ENCODE measurements at places on chromosomes 6 and 20.

DNA sequence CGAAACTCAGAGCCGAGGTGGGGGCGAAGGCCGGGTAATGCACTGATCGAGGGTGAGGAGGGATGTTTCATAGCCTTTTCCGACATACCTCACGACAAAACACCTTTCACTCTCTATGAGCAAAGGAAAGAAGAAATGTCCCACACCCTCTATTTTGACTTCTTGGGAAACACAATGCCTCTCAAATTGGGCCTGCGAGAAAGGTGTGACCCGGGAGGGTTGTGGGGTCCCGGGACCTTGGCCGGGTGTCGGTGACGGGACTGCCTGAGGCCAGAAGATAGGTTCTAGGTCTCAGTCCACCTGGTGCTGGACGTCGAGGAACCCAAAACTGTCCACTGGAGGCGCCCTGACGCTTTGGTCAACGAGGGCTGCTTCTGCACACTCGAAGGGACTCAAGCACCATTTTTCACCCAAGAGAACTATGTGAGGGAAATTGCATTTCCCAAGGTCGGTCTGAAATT lies 41.1 kb upstream of the OSTM1 start:
- peak; percentile 37 for DNase-seq

DNA sequence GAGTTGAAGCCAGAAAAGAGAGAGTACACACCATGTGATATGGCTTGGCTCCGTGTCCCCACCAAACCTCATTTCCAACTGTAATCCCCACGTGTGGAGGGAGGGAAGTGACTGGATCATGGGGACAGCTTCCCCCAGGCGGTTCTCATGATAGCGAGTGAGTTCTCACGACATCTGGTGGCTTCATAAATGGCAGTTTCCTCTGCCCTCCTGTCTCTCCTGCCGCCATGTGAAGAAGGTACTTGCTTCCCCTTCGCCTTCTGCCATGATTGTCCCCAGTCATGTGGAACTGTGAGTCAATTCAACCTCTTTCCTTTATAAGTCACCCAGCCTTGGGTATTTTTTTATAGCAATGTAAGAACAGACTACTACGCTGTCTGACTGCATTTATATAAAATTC lies 40.3 kb downstream of the TAF4 start:
- DNase-seq = no peak

- no peak for DNase-seq
Observed at GRCh38 chr6:134517145-134517658, 199.3 kb upstream of the SGK1 start.

- DNase-seq = no peak
Observed at GRCh38 chr20:62606551-62607201, 35.6 kb upstream of the SLCO4A1 start.

DNA sequence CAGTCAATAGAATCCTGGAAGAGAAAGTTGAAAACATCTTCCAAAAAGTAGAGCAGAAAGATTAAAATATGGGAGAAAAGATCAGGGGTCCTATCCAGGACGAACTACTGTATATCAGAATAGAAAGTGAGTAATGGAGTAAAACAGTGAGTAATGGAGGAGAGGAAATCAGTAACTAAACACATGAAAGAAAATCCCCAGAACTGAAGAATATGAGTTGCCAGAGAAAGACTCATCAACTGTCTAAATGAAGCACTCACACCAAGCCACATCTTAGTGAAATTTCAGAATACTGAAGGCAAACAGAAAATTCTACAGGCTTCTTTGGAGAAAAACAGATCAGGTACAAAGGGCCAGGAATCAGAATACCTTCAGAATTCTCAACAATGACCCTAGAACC lies 14.9 kb downstream of the IL17A start:
- no peak for DNase-seq

- no peak for DNase-seq
Observed at GRCh38 chr6:90885611-90886056, 298.8 kb upstream of the MAP3K7 start.

- DNase-seq = no peak
Observed at GRCh38 chr20:634148-634925, 18.7 kb downstream of the SRXN1 start.

DNA sequence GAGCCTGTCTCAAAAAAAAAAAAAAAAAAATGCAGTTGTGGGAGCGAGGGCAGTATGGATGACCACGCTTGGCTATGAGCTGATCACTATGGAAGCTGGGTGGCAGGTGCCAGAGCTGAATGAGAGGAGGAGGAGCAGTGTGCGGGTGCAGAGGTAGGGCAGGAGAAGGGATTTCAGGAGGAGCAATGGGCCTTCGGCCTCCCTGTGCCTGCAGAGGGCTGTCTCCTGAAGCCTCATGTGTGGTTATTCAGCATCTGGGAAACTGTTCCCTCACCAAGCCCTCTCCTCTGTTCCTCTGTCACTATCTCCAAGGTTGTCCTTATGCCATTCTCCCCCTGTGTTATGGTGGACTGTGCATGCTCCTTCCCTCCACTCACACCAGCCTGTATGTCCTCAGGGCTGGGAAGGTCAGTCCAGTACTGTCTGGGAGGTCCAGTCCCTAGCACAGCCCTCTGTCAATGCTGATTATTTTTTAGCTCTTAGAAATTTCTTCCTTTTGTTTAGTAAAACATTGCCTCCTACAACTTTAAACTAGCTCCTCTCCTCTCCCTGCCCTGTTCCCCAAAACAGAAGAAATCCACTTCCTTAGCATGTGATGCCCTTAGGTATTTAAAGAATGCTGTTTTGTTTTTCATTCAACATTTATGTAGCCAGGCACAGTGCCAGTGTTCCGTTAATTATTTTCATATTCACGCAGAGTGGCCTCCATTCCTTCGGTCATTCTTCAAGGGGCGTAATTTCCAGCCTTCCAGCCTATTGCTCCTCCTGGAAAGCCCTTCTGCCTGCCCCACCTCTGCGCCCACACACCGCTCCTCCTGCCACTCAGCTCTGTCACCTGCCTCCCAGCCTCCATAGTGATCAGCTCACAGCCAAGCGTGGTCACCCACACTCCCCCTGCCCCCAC lies 48.9 kb downstream of the CNBD2 start:
- DNase-seq = no peak

DNA sequence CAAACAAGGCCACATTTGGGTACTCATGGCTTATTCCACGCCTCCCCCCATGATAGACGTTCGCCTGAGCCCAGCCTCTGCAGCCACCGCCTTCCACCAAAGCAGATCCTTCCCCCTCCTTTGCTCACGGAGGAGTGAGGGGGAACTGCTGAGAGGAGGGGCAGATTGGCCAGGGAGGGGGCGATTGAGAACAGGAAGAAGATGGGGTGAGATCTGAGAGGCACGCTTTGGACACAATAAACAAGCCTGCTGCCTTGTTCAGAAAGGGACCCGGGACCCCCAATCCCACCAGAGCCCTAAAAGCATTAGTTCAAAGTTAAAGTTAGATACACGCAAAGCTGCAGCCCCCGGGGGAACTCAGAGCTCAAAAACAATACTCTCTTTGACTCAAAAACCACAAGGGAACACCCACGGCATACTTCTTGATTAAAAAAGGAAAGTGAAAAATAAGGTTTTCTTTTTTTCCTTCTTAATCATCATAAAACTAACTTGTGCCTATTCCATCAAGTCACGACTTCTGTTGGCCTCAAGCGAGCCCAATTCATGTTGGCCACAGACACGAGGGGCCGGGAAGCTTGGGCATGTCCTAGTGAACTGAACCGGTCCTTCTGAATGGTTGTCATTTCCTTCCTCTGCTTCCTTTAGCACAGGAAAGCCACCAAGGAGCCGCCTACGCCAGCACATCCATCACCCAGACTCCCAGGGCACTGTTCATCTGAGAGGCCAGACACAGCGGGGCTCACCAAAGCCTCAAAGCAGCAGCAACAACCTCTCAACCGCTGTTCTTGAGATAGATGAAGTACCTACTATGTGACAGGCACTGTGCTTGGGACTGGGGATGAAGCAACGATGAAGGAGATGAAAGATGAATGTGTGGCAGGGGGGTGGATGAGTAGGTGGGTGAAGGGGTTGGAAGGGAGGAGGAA lies 44.7 kb downstream of the NFATC2 start:
- peak; percentile 75 for DNase-seq

All from stimulated activated CD4-positive, alpha-beta T cell treated with anti-CD3 and anti-CD28 coated beads, Interleukin-15, amount 100 ng/mL, for 24 hours (primary cell).